Hepatocyte (in vitro differentiated cells): ENCODE measurements at places on chromosomes 3 and 15.

GRCh38 chr3:123157209-123157597 lies 44.5 kb upstream of the SEC22A start:
- DNase-seq = no peak

DNA sequence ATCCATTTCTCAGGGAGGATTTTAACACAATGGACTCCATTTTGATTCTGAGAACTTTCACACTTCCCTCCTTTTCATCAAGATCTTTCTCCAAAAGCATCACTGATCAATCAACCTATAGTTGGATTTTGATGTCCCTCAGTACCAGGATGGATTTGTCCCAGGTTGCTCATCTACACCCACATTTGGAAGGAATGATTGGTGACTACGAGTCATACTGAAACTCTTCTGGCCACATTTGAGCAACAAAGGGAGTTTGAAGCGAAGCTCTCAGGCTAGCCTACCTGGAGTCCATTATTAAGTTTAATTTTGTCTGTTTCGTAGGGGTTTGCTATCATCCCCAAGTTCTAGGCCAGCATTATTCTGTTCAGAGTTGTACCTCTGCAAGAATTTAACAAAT lies 31.3 kb upstream of the ATP8B4 start:
- DNase-seq = no peak

DNA sequence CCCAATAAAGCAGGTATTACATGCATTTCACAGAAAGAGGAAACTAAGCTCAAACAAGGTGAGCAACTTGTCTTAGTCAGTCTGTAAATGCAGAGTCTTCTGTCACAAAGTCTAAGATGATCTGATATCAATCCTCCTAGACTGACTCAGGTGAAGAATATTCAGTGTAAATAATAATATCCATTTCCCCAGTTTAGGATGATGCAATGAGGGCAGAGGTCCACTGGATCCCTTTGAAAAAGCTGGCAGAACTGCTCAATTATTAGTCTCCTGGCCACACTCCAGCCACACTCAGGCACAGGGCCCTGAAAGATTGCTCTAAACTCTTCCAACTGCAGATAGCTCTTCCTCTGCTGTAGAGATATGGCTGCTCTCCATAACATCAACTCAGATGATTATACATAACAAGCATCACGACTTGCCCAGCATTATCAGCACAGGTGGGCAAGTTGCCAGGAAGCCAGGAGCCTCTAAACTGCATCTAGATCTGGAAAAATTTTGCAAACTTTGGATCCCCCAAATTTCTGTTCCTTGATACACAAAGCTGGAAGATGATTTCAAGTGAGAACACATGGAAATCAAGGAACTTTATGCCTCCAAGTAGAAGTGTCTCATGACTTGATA lies 129.8 kb upstream of the CPNE4 start:
- peak; percentile 36 for DNase-seq

DNA sequence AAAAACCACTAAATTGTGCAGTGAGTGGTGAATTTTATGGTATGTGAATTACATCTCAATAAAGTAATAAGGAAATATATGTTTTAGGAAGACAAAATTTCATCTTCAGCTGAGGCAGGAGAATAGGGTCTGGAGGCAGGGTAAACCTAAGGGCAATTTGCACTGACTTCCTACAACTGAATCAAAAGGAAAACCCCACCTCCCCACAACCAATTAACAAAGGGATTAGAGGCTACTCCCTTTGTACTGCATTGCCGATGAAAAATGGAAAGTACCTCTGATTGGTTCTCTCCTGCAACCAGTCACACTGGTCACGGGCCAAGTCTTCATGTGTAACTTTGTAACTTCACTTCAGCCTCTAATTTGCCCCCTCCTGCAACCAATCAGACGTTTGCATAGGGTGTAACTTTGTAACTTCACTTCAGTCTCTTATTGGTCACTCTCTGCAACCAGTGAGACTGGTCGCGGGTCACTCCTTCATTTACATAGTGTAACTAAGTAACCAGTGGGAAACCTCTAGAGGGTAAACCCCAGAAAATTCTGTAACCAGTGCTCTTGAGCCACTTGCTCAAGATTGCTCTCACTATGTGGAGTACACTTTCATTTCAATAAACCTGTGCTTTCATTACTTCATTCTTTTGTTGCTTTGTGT lies 244.5 kb downstream of the CNTN4 start:
- DNase-seq = no peak

GRCh38 chr3:52838561-52839267 lies 3.9 kb upstream of the MUSTN1 start:
- DNase-seq = no peak

DNA sequence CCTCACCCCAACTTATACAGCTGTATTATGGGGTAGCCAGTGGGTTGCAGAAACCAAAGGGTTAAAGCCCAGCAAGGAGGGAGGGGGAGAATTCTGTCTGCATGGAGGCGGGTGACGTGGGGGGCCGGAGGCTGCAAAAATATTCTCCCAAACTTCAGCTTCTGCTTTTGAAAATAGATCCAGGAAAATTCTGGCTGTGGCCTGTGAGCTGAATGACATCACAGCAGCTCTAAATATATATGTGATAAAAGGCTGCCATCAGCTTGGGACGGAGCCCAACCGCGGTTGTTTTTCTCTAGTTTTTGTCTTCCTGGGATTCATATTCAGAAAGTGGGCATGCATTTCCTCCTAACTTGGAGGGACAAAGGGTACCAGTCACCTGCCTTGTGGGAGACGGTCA lies 27.6 kb downstream of the MAPKAPK3 start:
- DNase-seq = no peak

- peak; percentile 34 for DNase-seq
Observed at GRCh38 chr3:156818890-156819289, 7.3 kb upstream of the LEKR1 start.

- no peak for DNase-seq
Observed at GRCh38 chr3:135224815-135225362, 429.8 kb downstream of the EPHB1 start.

DNA sequence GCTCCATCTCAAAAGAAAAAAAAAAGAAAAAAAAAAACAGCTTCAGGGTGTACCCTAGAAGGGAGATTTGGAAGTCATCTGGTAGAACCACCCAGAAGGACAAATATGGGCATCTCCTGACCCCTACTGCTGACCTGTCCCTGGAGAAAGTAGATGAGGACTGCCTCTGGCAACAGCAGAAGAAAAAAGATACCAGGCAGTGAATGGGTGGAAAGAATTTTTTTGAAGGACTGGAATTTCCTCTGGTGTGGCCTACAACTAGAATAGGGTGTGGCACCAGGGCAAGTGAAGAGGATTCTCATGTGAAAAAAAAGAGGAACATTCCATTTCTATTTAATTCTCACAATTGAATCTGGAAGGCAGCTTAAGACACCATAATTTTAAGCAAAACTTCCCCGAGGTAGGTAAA lies 3.1 kb downstream of the ANXA2 start:
- no peak for DNase-seq

- no peak for DNase-seq
Observed at GRCh38 chr15:47364230-47365141, 352.8 kb upstream of the SEMA6D start.

DNA sequence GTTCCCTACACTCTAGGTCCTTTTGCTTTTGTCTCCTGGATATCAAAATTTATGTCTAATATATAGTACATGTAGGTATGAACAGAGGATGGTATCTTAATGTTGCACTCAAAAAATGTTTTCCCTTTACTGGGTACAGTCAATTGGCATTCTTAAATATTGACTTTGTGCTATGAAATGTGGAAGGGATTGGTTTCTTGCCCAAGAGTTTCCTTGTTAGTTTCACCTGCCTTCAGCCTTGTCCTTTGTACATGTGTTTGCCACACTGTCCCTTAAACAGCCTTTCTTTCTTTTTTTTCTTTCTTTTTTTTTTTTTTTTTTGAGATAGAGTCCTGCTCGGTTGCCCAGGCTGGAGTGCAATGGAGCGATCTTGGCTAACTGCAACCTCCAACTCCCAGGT lies 287.1 kb downstream of the SQOR start:
- no peak for DNase-seq

DNA sequence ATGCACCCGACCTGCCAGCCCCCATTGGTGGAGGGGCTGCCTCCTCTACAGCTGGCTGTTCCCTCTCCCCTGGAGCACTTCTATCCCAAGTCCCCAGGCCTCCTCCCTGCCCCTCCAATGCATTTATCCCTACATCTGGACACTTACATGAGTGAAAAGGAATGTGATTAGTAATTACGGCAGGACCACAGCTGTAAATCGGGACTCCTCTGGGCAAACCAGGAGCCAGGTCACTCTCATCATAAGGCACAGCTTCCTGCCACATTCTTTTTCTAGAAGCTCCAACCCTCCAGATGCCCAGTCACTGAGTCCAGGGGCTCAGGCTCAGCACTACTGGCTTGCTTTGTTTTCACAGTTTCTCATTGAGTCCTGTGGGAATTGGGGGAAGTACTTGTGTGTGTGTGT lies 54.3 kb downstream of the IL20RB start:
- DNase-seq = no peak

GRCh38 chr3:171790574-171790897 lies 19.7 kb downstream of the PLD1 start:
- no peak for DNase-seq

DNA sequence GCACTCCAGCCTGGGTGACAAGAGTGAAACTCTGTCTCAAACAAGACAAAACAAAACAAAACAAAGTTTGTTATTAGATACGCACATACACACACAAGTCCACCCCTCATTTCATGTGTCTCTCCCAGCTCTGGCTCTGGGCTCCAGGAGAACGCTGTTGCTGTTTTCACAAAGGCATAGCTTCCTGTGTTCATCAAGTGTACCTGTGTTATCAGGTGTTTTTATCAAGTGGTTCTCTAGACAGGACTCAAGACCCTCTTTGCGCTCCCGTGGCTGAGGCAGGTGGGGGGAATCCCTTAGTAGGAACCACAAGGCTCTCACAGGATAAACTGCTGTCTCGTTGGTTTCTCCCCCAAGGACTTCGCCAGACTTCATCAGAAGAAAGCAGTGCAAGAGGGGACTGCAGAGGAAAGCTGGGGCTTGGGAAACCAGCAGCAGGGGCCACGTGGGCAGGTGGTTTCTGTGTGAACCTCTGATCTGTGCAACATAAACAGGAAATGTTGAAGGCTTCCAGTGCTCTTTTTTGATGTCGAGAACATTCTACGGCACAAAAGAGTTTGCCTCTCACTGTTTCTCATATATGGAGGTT lies 6.9 kb upstream of the PPP1R2 start:
- DNase-seq = no peak

GRCh38 chr3:73365756-73366397 lies 258.9 kb downstream of the PDZRN3 start:
- DNase-seq = peak; percentile 51

DNA sequence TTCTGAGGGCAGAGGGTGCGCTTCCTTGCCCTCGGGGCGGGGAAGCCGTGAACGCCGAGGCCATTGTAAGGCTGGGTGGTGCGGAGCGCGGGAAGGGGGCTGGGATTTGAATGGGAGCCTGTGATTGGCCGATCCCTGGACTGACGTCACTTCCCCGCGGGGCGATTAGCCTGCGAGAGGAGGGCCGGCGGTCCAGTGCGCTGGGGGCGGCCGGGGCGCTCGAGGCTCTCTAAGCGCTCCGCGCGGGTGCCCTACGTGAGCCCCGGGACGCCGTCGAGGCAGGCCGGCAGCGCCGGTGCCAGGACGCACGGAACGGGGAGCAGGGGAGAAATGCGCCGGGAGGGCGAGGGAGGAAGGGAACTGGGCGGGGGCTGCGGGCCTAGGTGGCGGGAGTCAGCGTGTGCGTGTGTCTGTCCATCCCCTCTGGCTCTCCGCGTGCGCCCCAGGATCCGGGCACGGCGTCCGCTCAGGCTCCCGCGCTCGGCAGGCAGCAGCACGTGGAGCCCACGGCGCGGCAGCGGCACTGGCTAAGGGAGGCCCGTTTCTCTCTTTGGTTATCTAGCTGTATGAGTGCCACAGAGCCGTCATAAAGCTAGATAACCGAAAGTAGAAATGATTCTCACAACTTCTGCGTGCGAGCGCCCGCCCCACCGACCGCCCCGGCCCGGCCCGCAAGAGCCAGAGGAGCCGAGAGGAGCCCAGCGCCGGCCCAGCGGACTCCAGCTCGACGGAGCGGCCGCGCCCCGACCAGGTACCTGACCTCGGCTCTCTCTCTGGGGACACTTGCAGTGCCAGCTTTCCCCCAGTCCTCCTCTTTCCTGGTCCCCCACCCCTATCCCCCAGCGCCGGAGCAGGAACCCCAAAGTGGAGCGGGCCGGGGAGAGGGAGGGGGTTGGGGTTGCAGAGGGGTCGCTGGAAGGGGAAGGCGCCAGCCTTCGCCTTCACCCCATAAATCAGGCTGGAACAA lies 33.1 kb upstream of the POLG start:
- no peak for DNase-seq

GRCh38 chr3:57110798-57111197 lies 50.3 kb downstream of the SPATA12 start:
- no peak for DNase-seq

DNA sequence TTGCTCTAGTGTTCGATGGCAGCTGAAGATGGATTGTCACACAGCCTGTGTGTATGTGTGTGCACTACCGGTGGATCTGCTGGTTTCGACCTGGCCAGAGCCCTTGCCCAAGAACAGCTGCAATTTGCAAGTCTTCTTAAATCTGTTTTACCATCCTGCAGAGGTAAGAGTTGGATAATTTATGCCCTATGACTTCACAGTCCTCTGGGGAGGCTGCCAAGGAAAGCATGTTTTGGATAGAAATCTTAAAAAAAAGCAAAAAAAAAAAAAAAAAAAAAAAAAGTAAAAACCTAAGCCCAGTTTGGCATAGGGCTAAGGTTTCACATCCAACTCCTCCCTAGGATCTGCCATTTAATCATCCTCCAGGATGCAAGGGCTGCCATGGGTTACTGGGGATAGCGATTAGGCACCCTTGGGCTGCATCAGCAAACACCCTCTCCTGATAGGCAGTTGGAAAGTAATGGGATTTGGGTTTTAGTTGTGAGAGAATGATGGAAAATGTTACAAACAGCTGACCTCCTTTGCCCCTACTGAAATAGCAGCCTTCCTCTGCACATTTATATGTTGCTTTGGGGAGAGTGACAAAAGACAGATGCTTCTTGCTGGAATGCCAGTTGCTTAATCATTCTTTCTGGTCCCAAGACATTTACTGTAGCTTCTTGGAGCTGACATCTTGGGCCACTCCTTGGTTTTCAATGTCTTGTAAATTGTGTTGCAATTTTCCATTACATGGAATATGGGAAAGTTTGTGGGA lies 35.4 kb downstream of the CD200R1L start:
- DNase-seq = peak; percentile 74

- DNase-seq = no peak
Observed at GRCh38 chr15:70258369-70259027, 160.8 kb upstream of the TLE3 start.

DNA sequence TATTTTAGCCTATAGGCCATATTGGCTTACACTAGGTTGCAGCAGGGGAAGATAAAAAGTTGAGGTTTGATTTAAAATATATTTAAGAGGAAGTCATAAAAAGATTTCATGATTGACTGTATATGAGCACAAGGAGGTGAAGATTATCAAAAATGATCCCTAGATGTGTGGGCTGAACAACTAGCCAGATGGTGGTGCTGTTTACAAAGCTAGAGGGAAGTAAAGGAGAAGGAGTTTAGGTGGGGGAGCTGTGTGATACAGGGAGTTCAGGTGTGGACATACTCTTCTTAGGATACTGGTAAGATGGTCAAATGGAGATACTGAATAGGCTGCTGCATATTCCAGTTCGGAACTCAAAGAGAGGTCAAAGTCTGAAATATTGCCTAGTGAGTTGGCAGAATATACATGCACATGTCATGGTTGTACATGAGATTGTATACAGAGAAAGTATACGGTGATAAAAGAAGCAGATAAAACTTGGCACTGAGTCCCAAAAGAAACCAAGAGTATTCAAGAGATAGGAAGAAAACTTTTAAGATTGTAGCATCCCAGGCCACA lies 727.8 kb downstream of the NLGN1 start:
- peak; percentile 44 for DNase-seq
